Body of pancreas (tissue), 4 donors: ENCODE measurements at places on chromosomes 3 and 15. TPM values are rescaled to one million over a fixed set of nuclear protein-coding genes. Genes with fewer than 3 reads are reported as not detected.

- no peak for DNase-seq
- no peaks in the 10 kb centered on the region for H3K36me3 ChIP-seq
- H3K4me3 ChIP-seq: no peak overlapping the region
- no peaks in the 10 kb centered on the region for H3K27me3 ChIP-seq
These were observed 35.4 kb downstream of the SV2B start for GRCh38 chr15:91135201-91136130.

GRCh38 chr3:124599779-124600693 lies 130.2 kb upstream of the UMPS start:
- DNase-seq: no peak
- no peak overlapping the region for H3K4me3 ChIP-seq
- no peaks in the 10 kb centered on the region for H3K36me3 ChIP-seq
- no peak overlapping the region for H3K27ac ChIP-seq

GRCh38 chr3:177109688-177110330 lies 87.5 kb downstream of the TBL1XR1 start:
- no peaks in the 10 kb centered on the region for H3K36me3 ChIP-seq
- H3K4me3 ChIP-seq: no peak overlapping the region
- no peak for DNase-seq
- H3K27me3 ChIP-seq: no peaks in the 10 kb centered on the region

GRCh38 chr15:67215102-67215501 lies 39.4 kb downstream of the AAGAB start:
- H3K27ac ChIP-seq: no peak overlapping the region
- no peaks in the 10 kb centered on the region for H3K36me3 ChIP-seq
- no peaks in the 10 kb centered on the region for H3K4me1 ChIP-seq
- no peak overlapping the region for H3K4me3 ChIP-seq
- H3K27me3 ChIP-seq: no peaks in the 10 kb centered on the region

- H3K27ac ChIP-seq: no peak overlapping the region
- no peaks in the 10 kb centered on the region for H3K36me3 ChIP-seq
These were observed 16.3 kb downstream of the TMEM43 start for GRCh38 chr3:14141144-14141543.

DNA sequence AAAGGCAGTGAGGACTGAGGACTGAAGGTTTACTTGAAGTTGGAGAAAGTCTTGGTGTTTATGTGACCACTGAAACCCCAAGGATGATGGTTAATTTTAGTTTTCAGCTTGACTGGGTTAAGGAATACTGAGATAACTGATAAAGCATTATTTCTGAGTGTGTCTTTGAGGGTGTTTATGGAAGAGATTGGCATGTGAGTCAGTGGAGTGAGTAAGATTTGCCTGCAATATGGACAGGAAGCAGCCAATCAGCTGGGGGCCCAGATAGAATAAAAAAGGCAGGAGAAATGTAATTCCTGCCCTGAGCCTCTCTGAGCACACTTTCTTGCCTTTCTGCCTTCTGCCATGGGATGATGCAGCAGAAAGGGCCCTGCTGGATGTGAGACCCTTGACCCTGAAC lies 92.4 kb downstream of the KBTBD8 start:
- no peaks in the 10 kb centered on the region for H3K27me3 ChIP-seq
- H3K36me3 ChIP-seq: no peaks in the 10 kb centered on the region
- no peak overlapping the region for H3K27ac ChIP-seq
- DNase-seq: no peak

DNA sequence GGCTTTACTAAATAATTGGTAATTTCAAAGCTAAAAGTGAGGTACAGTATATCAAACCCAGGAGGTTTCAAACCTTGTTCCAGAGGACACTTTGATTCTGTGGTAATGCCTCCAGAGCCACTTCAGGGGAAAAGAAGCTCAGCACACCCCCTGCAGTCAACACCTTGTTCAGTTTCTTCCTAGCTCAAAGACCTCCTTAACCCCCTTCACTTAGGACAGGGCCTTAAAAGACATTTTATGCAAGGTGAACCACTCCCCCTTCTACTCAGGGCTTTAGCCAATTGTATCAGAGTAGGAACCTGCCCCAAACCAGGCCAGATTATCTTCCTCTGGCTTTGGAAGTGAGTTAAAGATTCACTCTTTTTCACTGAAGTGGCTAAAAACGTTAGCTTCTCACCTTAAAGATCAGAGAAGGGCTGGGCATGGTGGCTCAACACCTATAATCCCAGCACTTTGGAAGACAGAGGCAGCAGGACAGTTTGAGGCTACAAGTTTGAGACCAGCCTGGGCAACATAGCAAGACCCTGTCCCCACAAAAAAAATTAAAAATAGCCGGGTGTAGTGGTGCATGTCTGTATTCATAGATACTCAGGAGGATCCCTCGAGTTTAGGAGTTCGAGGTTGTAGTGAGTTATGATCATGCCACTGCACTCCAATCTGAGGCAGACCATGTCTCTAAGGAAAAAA lies 3.4 kb downstream of the DENND6A start:
- no peak overlapping the region for H3K4me3 ChIP-seq
- H3K27me3 ChIP-seq: no peaks in the 10 kb centered on the region
- DNase-seq: no peak
- H3K4me1 ChIP-seq: peaks cover 28% of the 10 kb centered on the region
- H3K27ac ChIP-seq: no peak overlapping the region

- no peak for DNase-seq
- H3K4me1 ChIP-seq: no peaks in the 10 kb centered on the region
- H3K36me3 ChIP-seq: no peaks in the 10 kb centered on the region
- H3K27ac ChIP-seq: no peak overlapping the region
These were observed 3.2 kb upstream of the CPN2 start for GRCh38 chr3:194354315-194354714.

DNA sequence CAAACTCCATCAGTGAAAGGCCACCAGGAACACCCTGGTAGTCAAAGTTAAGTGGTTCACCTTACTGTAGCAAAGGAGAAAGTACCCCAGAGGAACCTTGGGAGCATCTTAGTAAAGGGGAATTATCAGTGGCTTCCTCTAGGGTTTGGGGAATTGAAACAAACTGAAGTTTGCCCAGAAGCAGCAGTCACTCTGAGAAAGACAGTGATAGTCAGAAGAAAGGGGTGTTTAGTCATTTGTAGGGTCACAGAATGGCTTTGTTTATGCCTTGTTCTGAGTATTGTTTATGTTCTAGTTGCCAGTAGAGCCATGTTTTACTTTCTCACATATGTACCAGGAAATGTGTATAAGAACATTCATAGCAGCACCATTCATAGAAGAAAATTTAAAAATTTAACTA lies 93.8 kb downstream of the FHIT start:
- H3K27ac ChIP-seq: no peak overlapping the region
- H3K4me1 ChIP-seq: peaks cover 25% of the 10 kb centered on the region
- H3K36me3 ChIP-seq: no peaks in the 10 kb centered on the region
- no peaks in the 10 kb centered on the region for H3K27me3 ChIP-seq

- no peaks in the 10 kb centered on the region for H3K4me1 ChIP-seq
- H3K36me3 ChIP-seq: no peaks in the 10 kb centered on the region
- no peak overlapping the region for H3K4me3 ChIP-seq
- H3K27ac ChIP-seq: no peak overlapping the region
These were observed 567.8 kb downstream of the ROBO1 start for GRCh38 chr3:79199966-79200365.

- no peak overlapping the region for H3K27ac ChIP-seq
- no peaks in the 10 kb centered on the region for H3K27me3 ChIP-seq
- no peaks in the 10 kb centered on the region for H3K4me1 ChIP-seq
- H3K4me3 ChIP-seq: no peak overlapping the region
- no peak for DNase-seq
These were observed 23.2 kb upstream of the IQCF6 start for GRCh38 chr3:51802106-51802703.

GP5 gene
- not detected for total RNA-seq

ZNF502 gene
- 2.3 TPM for total RNA-seq

EPB42 gene
- not detected for total RNA-seq

TUBGCP4 gene
- total RNA-seq: 12.2 TPM

ZMAT3 gene
- 9.3 TPM for total RNA-seq

CIB2 gene
- 3.4 TPM for total RNA-seq

RBPMS2 gene
- total RNA-seq: 0.33 TPM

PIF1 gene
- not detected for total RNA-seq
